ENCODE measurements at places on chromosomes 1 and 21.

- DNase-seq, result no peak
Observed at GRCh38 chr1:178189814-178190213, 95.9 kb downstream of the RASAL2 start.

DNA sequence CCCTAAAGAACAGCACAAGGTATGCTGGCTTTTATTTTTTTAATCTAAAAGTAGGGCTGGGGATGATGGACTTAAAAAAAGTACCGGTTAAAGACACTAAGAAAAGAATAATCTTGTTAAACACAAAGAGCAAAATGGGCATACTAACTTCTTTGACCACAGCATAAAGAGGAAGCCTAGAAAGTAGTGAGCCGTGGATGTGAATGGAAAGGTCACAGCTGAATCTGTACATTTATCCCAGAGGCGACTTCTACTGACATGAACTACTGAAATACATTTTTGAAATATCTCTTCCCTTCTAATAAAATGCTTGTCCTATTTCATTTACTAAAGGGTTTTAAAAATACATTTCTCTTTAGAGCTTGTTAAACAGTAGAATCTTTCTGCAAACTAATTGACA, 140.7 kb downstream of the SLC45A1 start:
- DNase-seq, result no peak

DNA sequence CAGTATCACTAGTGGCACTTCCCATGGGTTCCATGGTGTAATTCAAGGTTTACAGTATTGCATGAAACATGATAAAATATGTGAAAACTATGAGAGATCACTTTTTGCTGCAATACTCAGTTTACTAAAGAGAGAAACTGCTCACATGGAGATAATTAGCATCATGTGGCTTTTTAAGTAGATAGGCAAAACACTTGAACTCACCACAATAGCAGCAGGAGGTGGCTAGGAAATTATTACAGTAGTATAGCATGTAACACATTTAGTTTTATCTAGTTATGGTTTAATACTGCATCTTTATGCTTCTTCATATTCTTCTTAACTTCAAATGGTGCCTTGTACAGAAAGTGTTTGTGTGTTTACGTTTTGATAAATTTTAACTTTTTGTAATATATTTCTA, 698.5 kb upstream of the BRINP3 start:
- no peak for DNase-seq

DNA sequence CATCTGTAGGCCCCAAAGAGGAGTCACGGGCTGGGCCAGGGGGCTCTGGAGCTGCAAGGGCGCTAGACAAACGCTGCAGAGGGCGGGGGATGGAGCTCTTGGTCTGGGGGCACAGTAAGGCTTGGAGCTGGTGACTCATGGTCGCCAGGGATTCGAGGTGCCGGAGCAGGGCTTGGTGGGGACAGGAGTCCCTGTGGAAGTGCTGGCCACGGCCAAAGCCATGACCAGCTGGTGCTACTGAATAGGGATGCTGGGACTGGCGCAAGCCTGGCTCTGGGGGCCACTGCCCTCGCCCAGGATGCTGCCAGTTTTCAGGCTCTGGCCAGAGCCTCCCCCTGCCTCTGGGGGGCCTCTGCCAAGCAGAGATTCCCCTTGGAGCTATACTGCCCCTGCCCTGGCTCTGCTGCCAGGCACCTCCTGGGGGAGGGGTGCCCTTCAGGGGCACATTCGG, 25.2 kb downstream of the SPOCD1 start:
- no peak for DNase-seq

- DNase-seq, result no peak
Observed at GRCh38 chr1:247273013-247273412, 17.1 kb downstream of the VN1R5 start.

- DNase-seq, result no peak
Observed at GRCh38 chr1:10637834-10638558, 158.4 kb downstream of the CASZ1 start.

DNA sequence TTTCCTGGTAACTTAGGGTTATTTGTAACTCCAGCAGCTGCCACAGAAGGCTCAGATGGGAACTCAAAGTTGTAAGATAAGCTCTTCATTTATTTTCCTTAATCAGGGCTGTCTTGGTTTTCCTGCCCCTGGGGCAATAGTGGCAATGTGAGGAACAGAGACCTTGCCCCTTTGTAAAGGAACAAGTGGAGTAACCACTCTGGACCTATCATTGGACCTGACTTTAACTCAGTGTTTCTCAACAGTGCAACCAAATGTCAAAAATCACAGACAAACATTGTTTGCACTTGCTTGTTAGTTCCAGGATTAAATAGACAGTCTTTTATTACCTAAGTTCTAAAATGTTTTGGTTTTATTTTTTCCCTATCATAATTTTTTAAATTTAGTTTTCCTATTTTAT, 2.8 kb upstream of the FMO3 start:
- no peak for DNase-seq

- no peak for DNase-seq
Observed at GRCh38 chr1:183230413-183230812, 44.3 kb downstream of the LAMC2 start.

- DNase-seq, result no peak
Observed at GRCh38 chr1:163504331-163504978, 182.7 kb downstream of the NUF2 start.

DNA sequence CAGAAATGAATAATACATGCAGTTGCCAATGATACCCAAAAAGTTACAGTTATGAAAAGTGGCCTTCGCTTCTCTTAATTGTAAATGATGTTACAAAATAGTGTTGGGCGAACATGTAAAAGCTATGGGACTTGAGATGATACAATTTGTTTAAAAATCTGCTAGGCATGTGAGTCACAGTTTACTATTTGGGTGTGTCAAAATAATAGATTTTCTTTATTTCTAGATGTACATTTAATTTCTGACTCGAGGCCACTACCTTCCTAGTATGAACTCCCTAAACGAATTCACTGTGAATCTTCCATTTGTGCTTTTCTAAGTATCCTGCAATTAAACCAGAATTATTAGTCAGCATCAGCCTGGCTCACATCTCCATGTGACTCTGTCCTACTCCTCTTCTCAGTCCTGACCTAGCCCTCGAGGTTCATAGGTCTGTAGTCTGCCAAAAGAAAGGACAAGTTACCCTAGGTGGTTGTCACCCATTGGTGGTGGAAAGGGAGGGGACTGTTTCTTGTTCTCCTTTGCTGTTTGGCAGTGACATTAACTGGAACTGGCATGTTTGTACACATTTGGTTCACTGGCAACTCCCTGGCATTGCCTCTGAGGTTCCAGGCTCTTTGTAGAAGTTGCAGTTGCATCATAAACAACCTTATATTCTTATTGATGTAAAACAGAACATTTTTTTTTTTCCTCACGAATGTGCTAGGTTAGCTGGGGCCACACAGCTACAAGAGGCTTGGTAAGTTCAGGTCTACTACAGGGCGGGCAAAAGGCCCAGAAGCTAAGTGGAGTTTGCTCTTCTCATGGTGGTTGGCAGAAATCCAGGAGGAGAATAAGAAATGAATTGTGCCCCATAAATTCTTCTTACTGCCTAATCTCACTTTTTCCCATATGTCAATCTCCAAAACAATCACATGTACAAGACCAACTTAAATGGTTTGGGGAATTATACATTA, 746.5 kb upstream of the ADAMTS5 start:
- no peak for DNase-seq

DNA sequence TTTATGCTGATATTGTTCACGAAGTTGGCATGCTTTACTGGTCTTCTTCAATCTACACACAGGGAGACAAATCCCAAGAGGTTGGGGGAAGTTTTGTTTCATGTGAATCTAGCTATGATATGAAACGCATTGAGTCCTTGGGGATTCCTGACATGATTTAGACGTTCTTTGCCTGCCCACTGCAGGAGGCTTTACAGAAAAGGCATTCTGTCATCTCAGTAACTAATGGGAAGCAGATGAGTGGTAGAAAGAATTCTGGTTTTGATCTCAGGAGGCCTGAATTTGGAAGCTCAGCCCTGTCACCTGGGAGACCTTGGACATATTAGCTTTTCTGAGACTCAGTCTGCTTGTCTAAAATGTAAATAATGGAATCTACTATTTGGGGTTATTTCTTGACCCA, 383.0 kb upstream of the NFIA start:
- DNase-seq, result no peak

- no peak for DNase-seq
Observed at GRCh38 chr1:174742805-174743653, 256.7 kb upstream of the CACYBP start.

- DNase-seq, result no peak
Observed at GRCh38 chr1:234310460-234310817, 62.8 kb upstream of the COA6 start.

- DNase-seq, result no peak
Observed at GRCh38 chr1:202154766-202155477, 5.5 kb downstream of the PTPN7 start.

GRCh38 chr1:180563026-180563827, 4.5 kb downstream of the OVAAL start:
- no peak for DNase-seq

GRCh38 chr1:91854852-91855534, 31.0 kb downstream of the TGFBR3 start:
- DNase-seq, result no peak

DNA sequence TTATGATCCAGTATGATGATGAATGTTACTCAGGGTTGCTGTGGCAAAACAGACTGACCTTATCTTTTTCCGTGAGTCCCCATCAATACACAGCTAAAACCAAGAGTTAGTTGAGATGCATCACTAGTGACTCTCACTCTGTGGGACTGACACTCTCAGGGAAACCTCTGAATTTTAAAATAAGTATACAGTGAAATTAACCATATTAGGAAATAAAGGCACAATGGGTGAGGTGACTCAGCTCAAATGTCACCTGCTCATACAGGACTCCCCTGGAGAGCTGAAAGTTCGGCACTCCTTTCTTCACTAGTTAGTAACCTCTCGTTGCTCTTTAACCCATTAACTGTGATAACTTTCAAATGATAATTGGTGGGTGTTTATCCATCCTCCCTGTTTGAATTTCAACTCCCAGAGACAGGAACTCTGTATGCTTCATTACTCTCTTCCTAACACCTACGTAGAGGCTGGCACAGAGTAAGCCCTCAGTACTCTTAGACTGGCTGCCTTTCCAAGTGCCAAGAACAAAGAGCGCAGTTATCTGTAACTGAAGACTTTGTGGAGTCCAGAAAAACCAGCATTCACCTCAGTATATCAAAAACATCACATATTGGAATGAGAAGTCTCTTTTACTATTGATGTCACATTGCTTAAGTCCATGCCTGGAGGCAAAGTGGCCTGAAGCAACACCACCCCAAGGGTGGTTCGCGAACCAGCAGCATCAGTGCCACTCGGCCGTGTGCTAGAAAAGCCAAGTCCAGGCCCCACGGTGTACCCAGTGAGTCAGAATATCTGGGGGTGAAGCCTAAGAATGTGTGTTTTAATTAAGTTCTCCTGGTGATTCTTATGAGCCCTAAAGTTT, 91.1 kb downstream of the NIBAN1 start:
- no peak for DNase-seq

GRCh38 chr1:152048416-152049009, 11.7 kb upstream of the S100A11 start:
- no peak for DNase-seq

DNA sequence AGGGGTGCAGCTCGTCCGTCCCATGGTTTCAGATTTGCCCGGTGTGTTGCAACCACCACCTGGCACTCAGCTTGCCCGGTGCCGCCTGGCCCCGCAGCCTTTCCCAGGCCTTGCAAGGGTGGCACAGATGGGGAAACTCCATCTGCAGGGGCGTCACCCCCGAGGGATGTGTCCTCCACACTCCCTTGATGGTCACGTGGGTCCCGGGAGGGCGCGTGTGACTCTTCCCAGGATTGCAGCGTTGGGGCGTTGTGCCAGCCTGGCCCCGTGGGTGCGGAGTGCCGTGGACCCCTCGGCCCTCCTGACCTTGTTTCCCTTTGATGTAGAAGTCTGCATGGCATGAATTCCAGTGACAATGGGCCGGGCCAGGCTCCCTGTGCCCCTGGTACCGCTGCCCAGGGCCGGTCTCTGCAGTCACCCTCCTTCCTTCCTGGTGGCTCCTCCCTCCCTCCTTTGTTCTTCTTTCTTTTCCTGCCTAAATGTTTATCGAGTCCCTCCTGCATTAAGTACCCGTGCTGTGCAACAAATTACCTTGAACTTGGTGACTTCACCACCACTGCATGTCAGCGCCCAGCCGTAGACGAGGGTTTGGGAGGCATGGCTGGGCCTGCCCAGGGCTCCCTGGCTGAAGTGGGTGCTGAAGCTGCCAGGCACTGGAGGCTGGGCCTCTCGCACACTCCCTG, 22.9 kb downstream of the RRP1 start:
- no peak for DNase-seq

DNA sequence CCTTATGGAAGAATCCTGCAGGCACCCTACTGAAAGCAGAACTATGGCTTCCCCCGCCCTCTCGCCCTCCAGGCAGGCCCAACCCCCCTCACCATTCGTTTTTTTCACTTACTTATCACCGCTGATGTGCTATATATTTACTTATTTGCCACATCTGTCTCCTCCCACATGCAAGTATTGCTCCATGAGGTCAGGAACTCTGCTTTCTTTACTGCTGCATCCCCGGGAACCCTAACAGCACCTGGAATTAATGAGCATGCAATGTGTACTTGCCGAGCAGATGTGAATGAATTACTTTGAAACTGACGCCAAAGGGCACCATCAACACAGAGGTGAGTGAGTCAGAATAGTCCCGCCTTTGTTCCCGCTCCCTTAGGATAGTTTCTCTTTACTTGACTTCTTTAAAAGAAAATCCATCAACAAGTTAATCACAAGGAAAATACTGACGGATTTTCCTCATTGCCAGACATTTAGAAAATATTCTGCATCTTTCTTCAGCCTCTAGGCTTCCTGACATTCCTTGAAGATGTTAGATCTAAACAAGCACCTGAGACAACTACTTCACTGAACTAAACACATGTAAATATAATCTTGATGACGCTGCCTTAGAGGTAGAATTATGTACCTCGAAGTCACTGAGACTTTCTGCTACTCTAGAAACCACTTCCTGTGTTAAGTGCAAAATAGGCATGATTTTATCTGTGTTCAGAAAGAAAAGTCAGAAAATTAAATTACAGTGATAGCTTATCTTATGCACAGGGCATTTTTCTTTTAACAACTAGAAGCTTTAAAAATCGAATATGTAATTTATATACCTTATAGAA, 17.5 kb upstream of the RAB4A start:
- DNase-seq, result no peak

GRCh38 chr21:32955311-32956060, 70.2 kb upstream of the OLIG2 start:
- no peak for DNase-seq

- no peak for DNase-seq
Observed at GRCh38 chr1:109761227-109762038, 2.3 kb downstream of the EPS8L3 start.

- DNase-seq, result no peak
Observed at GRCh38 chr21:34992180-34992579, 56.9 kb downstream of the RUNX1 start.

GRCh38 chr1:46492871-46493270, 3.2 kb downstream of the DMBX1 start:
- no peak for DNase-seq

DNA sequence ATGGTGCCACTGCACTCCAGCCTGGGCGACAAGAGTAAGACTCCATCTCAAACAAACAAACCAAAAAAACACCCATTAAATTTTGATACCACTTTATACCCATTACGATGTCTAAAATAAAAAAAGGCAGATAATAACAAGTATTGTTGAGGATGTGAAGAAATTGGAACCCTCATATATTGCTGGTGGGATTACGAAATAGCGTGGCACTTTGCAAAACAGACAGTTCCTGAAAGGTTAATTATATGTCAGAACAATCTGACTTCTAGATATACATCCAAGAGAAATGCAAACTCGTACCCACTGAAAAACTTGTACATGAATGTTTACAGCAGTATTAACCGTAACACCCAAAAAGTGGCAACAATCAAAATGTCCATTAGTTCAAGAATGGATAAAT, 70.3 kb downstream of the USP24 start:
- no peak for DNase-seq

Measured in nucleus accumbens (tissue), 56 donors.